ENCODE measurements at places on chromosomes 1 and 21.

- DNase-seq, result no peak
These were observed 6.9 kb upstream of the SLC35D1 start for GRCh38 chr1:67060811-67061218.

DNA sequence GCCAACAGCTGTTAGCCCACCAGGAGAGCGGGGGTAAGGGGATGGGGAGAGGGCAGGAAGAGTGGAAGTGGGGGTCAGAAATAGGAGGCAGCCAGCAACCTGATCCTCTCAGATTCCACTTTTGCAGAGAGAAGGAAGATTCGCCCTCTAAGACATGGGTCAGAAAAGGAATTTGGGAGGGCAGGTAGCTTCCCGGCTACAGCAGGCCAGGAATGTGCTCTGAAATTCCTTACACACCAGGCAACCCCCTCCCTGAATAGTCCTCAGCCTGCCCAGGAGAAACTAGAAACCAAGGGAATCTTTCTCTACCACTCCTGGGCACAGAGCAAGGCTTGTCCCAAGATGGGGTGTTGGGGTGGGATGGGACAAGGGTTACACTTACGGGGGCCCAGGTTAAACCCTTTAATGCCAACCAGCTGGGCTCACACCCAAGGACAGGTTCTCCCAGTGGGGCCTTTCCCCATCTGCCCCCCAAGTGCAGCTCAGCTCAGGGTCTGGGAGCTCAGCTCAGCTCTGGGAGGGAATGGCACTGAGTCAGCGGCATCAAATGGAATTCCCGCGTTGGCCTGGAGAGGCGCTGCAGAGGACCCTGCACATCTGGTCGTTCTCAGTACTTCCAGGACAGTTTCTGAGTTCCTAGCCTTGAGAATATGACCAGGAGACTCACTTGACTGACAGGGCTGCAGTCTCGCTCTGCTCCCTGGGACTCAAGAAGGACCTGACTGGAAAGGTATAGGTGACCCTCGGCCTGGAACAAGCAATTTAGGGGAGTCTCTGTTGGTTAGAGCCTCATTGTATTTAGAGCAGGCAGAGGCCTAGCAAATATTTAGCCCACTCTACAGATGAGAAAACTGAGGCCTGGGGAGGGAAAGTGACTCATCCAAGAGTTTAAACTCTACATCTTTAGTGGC, 761 bp downstream of the TNNT2 start:
- no peak for DNase-seq

GRCh38 chr1:71170925-71171324, 90.1 kb upstream of the ZRANB2 start:
- DNase-seq, result no peak

DNA sequence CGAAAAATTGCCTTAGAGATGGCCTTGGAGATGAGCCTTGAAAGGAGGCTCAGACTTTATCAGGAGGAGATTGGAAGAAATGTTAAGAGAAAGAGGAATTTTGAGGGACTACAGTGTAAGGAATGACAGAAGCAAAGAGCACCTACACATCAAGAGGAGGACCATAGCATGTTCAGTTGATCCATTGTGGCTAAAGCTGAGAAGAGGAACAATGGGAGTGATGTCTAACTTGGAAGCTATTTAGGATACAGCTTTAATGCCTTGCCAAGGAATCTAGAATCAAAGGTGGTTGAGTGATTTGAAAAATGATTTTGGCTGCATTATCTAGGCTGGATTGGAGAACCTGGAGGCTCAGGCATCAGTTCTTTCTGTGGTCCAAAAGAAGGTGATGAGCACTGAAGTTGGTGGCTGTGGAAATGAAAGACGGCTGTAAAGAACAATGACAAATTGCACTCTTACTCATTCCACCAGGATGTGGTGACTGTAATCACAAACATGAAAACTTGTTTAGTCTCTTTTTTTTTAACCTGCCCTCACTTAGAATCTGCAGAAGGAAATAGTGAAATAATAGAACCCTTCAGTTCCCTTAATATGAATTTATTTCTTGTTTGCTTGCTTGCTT, 11.3 kb downstream of the FAM20B start:
- no peak for DNase-seq

GRCh38 chr1:99647490-99647889, 1.6 kb downstream of the PALMD start:
- no peak for DNase-seq

DNA sequence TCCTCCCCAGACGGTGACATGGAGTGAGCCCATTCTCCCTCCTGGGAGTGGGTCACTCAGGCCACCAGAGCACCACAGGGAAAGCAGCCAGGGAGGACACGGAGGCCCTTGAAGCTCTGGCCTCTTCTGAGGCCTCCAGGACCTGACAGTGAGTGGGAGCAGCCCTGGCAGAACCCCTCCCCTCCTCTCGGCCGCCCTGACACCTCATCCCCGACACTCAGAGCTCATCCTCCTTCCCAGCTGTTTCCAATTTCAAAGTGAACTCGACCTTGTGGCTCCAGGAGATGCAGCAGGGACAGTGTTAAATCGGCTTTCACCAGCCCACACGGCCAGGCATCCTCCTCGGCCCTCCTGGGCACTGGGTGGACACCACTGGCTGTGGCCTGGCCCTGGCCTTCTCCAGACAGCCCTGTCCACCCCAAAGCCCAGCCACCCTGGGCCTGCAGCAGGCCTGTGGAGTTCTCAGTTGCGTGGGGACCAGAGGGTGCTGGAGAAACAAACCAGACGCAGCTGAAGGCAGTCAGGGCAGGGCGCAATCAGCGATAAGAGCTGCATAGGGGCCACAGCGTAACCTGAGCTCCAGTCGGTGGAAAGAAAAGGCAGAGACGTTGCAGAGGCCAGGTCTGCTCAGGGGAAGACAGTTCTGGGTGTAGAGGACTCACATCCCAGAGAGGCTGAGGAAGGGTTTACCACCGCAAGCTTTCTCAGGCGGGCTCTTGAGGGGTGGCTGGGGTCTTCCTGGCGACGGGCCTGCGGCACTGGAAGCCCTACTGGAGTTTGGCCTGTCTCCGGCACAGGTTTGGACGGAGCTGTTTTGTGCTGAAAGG, 27.1 kb downstream of the FTCD start:
- no peak for DNase-seq

GRCh38 chr1:188949701-188950100, 1528.0 kb downstream of the BRINP3 start:
- no peak for DNase-seq

- no peak for DNase-seq
These were observed 143.3 kb downstream of the DENND1B start for GRCh38 chr1:197632005-197632404.

DNA sequence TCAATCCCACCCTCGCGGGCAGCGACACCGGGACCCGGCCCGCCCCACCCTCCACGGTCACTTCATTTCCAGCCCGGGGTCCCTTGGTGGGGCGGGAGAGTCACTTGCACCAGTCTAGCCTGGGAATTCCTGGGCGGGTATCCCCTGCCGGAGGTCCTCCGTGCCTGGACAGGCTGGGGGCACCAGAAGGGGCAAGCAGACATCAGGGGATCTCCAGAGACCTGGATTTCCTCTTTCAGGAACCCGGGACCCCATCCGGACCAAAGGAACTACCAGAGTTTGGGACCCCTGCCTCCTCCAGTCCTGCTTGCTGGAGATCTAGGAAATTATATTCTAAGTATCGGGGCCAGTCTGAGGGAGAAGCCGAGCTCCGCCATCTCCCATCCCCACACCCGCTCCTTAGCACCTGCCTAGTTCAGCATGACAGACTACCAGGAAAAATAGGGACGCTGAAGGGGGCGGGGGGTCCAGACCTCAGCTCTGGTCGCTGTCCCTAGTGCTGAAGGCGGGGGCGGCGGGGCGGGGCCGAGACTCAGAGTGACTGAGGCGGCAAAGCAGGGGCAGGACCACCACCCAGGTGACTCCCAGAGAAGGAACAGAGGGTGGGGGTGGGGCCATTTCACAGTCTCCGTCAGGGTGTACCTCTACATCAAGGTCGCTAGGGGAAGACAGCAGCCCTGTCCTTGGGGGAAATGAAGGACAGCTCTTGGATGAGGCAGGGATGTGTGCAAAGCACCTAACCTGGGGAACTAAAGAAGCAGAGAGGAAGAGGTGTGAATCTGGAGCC, 832 bp downstream of the HCN3 start:
- DNase-seq, result peak; percentile 55

DNA sequence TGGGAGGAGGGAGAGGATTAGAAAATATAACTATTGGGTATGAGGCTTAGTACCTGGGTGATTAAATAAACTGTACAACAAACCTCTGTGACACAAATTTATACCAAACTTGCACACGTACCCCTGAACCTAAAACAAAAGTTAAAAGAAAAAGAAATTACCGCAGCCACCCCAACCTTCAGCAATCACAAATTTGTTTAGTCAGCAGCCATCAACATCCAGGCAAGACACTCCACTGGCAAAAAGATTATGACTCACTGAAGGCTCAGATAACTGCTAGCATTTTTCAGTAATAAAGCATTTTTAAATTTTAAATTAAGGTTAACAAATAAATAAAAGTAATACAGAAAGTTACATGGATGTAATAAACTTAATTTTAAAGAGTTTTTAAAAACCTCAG, 14.4 kb upstream of the DEPDC1 start:
- no peak for DNase-seq

GRCh38 chr1:85554630-85555327, 25.8 kb upstream of the CCN1 start:
- DNase-seq, result no peak

DNA sequence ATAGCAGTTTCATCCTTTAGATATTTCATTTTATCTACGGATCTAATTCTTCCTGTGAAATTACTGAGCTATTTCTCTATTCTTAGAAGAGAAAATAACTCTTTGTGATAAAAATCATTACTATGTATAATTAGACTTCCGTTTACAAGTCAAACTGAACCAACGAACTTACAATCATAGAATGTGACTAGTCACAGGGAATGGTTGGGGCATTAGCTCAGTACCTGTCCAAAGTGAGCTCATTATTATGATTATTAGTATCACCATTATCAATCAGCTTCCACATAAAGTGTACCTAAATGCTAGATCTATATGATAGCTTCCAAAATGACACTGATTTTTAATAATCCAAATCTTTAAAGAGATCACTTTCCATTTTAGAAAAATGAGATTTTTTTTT, 12.5 kb downstream of the AMY2B start:
- DNase-seq, result no peak

GRCh38 chr1:211318576-211319280, 7.9 kb upstream of the TRAF5 start:
- DNase-seq, result no peak

- DNase-seq, result no peak
These were observed 46.4 kb downstream of the MRPL39 start for GRCh38 chr21:25560891-25561290.

- DNase-seq, result no peak
These were observed 70.8 kb downstream of the MRPS6 start for GRCh38 chr21:34144224-34144623.

DNA sequence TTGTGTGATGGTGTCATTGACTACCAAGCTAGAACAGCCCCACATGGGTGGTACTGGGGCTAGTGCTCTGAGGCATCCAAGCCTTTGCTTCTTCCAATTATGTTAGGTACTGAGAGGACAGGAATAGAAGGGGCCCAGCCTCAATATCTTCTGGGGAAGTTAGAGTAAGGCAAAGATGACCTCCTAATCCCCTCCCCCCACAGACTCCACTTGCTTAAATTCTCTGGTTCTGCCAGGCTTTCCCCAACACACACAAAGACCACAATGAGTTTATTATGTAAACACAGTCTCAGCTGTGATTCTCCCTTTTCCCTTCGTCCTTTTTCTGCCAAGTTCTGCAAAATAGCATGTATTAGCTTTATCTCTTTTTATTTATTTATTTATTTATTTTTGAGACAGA, 3.1 kb upstream of the TACSTD2 start:
- no peak for DNase-seq

Data from activated CD4-positive, CD25-positive, alpha-beta regulatory T cell (primary cell).